ENCODE measurements at places on chromosomes 5 and 9.

- DNase-seq: no peak
Measured at GRCh38 chr5:107658528-107658927, 12.2 kb downstream of the EFNA5 start.

DNA sequence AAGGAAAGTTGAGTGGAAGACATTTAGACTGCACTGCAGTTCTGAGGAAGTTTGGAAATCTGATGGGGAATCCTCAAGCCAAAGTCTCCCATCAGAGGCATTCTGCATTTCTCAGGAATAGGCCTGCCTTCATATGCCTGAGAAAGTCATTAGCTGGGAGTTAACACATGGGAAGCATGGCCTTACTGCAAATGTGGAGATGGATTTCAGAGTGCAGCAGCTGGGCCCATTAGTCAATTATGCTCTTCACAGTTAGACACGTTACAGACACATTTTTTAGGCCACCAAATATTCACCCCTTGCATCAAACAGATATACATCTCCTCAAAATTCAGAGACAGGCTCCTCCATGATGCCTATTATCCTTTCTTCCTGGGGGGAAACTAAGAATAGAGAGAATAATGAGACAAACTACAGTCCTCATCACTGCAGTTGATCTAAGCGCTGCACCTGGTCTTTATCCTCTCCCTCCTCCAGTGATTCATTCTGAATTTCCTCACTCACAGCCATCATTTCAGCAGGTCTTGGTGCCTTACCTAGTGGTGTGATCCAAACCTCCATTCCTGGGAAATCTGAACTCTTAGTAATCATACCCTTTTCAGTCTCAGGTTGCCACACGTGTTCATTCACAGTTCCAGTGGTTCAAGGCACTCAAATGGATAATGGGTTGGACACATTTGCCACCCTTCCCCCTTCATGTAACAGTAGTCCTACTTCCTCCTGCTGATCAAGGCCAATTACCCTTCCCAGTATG lies 47.9 kb upstream of the PPP2CA start:
- DNase-seq: no peak

DNA sequence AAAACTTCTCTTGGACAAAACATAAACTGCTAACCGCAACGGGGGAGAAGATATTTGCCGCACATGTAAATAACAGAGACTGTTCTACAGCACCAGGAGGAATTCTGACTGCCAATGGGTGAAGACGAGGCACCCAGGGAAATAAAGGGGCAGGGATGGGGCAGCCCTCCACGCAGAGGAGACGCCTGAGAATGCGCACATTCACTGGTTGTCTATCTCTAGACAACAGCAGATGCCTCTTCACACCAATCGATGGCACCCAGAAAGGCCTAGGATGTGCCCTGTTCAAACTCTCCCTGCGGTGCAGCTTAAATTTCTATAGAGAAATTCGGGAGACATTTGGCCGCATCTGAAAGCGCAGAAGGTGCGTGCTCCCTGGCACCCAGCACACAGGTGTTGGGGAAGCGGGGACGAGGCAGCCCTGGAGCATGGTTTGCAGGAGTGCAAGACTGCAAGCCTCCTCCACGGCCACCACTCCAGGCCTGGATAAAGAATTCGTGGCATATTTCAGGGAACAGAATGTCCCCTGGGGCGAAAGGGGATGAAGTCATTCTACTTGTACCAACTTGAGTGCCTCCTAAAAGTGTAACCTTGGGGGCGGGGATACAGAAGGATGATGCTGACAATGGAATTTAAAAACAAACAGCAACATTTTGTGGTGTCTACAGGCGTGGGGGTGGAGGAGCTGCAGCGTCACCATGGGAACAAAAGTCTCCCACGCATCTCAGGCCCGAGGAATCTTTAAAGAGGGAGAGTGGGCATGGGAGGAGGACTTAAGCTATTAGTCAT lies 6.3 kb upstream of the IRX2 start:
- DNase-seq: peak; percentile 99

GRCh38 chr9:96009690-96010472 lies 134.4 kb downstream of the ERCC6L2 start:
- DNase-seq: no peak

DNA sequence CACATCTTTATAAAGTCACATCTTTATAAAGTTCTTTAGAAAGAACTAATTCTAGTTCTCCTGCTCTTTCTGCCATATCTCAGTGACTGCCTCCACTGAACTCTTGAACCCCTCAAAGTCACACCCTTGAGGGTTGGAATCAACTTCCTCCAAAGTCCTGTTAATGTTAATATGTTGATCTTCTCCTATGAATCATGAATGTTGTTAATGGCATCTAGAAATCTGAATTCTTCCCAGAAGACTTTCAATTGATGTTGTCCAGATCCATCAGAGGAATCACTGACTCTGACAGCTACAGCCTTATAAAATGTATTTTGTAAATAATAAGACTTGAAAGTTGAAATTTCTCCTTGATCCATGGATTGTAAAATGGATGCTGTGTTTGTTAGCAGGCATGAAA lies 213.4 kb downstream of the COX7C start:
- no peak for DNase-seq

DNA sequence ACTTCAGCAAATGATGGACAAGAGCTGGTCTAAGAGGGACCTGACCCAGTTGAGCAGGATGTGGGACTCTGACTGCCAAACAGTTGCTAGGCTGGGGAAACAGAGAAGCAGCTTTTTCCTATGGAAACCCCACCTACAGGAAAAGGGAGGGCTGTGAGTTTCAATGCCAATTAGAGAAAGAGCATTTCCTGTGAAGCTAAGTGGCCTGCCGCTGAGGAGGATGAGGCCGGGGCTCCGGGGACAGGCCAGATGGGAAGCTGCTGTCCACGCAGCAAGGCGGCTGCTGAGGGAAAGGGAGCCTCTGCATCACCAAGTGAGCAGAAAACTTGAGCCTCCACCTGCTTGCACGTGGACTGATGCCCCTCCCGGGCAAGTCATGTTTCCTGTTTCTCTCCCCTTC lies at the start of gene PCDH12:
TSS of gene PCDH12 (minus strand) at position 90 of the 400 bp plus-strand sequence. CDS start 351 bp downstream, outside the sequence.
- DNase-seq: peak; percentile 71

DNA sequence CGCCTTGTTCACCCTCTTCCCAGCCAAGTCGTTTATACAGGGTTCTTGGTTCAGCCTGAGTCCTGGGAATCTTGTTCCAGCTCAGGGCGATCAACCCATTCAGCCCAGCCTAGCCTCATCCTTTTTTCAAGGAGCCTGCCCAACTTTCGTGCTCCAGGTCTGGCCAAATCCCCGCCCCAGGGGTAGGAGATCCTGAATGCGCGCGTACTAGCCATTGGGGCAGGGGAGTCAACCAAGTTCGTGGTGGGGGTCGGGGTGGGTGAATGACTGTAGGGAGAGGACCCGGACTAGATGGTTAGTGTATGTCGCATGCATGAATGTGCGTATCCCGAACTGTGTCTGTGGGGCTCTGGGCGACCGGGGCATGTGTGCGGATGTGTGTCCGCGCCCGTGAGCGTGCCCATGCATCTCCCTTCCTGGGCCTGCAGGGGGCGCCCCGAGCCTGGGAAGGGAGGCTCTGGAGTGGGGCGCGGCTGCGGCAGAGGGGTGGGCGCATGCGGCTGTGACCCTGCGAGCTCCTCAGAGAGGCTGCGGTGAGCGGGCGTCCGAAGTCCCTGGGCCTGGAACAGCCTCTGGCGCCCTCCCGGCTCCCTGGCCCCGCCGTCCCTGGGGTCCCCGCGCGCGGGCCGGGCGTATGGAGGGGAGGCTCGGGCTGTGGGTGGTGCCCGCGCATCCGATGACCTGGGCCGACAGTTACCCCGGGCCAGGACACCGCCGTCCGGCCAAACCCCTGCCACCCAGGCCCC lies 8.7 kb downstream of the CCL21 start:
- DNase-seq: peak; percentile 62

DNA sequence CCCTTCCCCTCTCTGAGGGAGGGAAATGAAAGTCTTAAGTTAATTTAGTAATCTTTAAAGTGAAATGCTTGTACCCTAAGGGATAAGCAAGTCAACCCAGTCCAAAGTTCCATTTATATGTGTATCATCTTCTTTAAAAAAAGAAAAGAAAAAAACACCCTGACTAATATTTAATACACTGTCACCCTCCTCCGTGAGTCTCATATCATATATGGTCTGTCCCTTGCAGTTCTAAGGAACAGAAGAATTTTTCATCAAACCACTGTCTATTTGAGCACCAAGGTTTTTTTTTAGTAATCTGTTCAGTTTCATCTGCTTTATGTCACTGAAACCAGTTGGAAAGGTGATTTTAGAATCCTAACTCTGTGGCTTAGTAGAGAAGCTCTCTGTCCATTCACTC lies 15.2 kb downstream of the TNIP1 start:
- no peak for DNase-seq

GRCh38 chr9:133403766-133404453 lies 13.9 kb downstream of the REXO4 start:
- DNase-seq: peak; percentile 30
